ENCODE measurements at places on chromosomes 3 and 15. TPM values are rescaled to one million over a fixed set of nuclear protein-coding genes. Genes with fewer than 3 reads are reported as not detected.

Gene SLC22A14
- polyA plus RNA-seq: 0.14 TPM

Gene NR2E3
- polyA plus RNA-seq: 0.59 TPM

Gene SNX33
- 21.9 TPM for polyA plus RNA-seq

Gene TRIM42
- not detected for polyA plus RNA-seq

Gene CLDN11
- polyA plus RNA-seq: 8.3 TPM

Gene CCR1
- 5.8 TPM for polyA plus RNA-seq

Gene VIPR1
- 11.2 TPM for polyA plus RNA-seq

Gene FBXW12
- 0.35 TPM for polyA plus RNA-seq

Gene CAV3
- 0.58 TPM for polyA plus RNA-seq

Gene SERINC4
- polyA plus RNA-seq: not detected

Gene MYH15
- 0.49 TPM for polyA plus RNA-seq

Gene CD96
- polyA plus RNA-seq: 0.76 TPM

Gene LMAN1L
- not detected for polyA plus RNA-seq

Gene SLC28A1
- 0.24 TPM for polyA plus RNA-seq

Gene CAPN7
- 60.5 TPM for polyA plus RNA-seq

Gene RPLP1
- polyA plus RNA-seq: 1,660 TPM

Gene SPTBN5
- polyA plus RNA-seq: 1.4 TPM

All from right lung (tissue), 10 donors.